Stimulated activated CD8-positive, alpha-beta memory T cell treated with anti-CD3 and anti-CD28 coated beads, Interleukin-15, amount 100 ng/mL, for 24 hours (primary cell): ENCODE measurements at places on chromosomes 12 and 14.

DNA sequence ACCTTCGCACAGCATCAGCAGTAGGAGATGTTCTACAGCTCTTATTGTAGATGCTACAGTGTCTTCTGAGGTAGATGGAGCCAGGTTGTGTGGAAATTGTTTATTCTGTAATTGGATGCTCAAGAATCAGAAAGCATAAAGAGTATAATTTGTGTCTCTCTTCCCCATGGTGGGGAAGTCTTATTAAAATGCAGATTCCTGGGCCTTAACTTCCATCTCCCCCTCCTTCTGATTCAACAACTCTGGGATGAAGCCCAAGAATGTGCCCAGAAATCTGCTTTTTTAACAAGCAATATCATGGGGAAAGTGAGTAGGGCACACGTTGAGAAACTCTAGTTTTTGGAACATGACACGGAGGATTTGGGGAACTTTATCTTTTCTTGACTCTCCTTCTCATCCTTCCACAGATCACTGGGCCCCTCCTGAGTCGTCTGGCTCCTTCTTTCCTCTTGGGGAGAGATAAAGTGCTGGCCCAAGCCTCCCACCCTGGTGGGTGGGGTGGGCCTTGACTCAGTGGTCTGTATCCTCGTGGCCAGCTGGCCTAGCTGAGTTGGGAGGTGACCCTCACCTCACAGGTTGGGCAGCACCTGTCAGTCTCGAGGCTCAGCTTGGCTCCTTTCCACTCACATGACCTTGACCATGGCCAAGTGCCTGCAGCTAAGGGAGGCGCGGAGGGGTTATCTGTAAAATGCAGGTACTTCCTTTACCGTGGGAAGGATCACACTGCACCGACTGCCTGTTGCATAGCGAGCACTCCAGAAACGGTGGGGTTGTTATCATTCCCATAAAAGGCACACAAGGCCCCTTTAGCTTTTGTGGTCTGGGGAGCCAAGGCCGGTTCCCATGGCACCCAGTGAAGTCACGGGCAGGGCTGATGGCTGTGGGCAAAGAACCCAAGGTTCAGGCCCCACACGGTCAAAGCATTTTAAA is 141.9 kb downstream of the CHST11 start:
- no peak for DNase-seq

GRCh38 chr14:65054471-65055085 is 47.7 kb downstream of the MAX start:
- no peak for DNase-seq

DNA sequence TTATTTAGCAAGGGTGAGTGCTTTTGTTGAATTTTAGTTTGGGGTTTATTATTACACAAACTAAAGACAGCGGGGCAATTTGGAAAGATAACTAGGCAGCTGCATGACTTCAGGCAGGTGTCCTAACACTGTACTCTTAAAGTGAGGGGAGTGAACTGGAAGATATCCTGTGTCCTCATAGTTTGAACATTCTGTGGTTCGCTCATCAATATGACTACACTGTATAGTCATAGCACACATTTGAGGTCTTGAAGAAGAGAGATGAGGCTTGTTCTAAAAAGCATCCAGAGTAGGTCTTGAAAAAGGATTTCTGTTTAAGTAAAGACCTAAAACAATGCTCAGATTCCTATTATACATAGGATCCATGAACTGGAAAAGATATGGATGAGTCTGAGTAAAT is 1.7 kb upstream of the MAP3K9 start:
- no peak for DNase-seq

DNA sequence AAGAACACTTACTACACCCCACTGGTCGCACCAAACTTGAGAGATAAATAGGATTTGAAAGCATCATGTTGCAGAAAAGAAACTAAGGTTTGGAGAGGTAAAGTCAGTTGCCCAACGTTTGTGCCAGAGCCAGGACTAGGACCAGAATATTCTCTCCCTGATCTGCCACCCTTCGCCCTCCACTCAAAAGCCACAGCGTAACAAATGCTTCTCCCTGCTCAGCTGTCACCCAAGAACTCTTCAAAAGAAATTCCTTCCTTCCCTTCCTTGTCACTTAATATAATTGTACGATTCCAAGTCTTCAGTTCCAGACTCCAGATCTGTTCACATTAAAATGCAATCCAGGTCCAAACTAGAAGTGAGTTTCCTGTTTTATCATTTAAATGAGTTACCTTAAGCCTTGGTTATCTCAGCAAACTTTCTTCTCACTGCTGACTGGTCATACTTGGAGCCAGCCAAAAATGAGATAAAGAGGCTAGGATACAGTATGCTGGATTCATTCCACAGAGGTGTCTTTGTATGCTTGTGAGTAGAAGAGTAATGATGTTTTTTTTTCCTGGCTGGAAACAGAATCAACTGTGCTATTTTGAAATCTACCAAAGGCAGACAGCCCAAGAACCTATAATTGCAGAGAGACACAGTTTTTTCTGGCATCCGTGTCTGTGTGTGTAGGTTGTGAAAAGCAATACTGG is 12.8 kb upstream of the PPFIBP1 start:
- no peak for DNase-seq

DNA sequence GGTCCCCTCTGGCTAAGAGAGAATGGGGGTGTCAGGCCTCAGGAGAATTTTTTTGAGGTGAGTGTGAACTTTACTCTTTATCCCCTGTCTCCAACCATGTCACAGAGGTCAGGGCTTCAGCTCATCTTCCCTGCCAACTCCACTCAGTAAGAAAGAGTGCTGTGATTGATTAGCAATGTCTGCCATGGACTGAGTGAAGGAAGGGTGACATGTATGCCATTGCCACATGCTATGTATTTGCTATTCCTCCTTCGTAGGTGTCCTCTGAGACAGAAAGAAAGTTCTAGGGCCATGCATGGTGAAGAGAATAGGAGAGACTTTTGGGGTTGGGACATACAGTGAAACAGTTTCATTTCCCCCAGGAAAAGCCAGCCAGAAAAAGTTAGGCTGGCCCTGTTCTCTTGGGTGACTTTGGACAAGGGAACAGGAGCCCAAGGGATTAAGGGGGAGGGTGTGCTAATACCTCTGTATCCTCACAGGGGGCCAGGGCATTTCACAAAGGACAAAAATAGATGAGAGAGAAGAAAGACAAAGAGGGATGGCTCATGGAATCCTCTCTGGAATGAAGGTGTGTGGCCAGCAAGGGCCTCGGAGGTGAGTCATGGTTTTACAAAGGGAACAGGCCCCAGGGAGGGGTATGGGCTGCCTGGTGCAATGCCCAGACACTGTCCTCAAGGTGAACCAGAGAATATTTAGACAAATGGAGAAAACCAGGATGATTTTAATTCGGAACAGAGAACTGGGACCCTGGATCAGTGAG is 13.9 kb upstream of the MYL2 start:
- no peak for DNase-seq

DNA sequence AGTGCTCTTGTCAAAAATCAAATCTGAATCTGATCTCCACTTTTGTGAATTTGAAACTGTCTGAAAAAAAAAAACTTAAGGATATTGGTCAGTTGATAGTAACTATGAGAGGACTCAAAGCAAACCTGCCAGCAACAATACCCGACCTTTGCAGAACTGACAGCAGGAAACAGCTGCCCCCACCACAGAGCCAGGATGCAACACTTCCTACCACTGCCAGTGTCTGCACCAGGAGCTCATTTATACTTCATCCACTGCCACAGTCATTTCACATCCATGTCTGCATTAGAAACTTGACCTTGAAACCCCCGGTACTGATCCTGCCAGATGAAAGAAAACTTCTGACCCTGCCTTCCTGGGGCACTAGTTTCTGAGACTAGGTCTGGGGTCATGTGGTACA is 27.4 kb upstream of the RXYLT1 start:
- DNase-seq: no peak

GRCh38 chr12:26030371-26030770 is 71.9 kb downstream of the RASSF8 start:
- no peak for DNase-seq

- DNase-seq: no peak
Measured at GRCh38 chr14:92943855-92944570, 21.1 kb downstream of the CHGA start.

GRCh38 chr14:33949411-33949893 is 1.4 kb downstream of the EGLN3 start:
- DNase-seq: no peak

GRCh38 chr14:85438481-85438942 is 91.4 kb upstream of the FLRT2 start:
- no peak for DNase-seq

- DNase-seq: no peak
Measured at GRCh38 chr12:70468741-70469140, 102.7 kb downstream of the KCNMB4 start.

- no peak for DNase-seq
Measured at GRCh38 chr12:12294215-12295005, 27.6 kb upstream of the LRP6 start.

DNA sequence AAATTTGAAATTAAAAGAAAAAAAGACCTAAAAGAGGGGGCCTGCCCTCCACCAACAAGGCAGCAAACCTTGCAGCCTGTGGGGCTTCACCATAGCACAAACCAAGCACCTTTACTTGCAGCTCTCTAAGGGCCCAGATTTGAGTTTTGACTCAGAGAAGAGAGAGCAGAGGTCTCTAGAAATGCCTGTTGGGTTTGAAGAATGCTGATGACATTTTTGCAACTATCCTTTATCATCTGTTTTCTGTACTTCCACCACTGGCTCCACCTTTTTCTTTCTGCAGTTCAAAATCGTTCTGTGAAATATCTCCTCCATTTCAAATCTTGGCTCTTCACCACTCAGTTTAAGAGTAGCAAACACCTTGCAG is 83.8 kb upstream of the HMGA2 start:
- DNase-seq: no peak

- DNase-seq: no peak
Measured at GRCh38 chr12:119145367-119145766, 33.4 kb upstream of the HSPB8 start.

DNA sequence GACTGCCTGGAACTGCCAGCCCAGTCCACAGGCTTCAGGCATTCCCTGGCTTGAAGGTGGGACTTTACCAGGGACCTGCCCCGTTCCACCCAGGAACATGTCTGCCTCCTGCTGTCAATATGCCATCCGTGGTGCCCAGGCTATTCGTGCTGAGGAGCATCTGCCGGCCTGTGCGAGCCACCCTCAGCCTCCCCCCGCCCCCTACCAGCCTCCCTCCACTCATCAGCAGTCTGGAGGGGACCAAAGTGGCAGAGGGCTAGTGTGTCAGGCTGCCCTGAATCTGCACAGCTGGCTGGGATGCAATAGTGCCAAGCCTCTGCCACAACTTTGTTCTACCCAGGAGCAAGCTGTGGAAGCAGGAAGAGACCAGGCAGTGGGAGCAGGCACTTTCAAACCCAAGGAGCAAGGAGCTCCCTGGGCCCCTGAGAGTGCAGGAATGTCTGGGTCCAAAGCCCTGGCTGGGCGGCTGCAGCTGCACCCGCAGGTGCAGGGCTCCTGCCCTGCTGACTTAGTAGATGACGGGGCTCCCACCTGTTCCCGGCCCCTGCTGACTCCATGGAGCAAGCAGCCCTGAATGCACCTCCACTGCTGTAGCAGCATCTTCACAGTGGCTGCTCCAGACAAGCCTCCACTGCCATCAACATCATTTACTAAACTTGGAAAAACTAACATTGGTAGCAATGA is 423.2 kb downstream of the RERGL start:
- DNase-seq: no peak

GRCh38 chr12:92513231-92513730 is 189.5 kb upstream of the PLEKHG7 start:
- no peak for DNase-seq

GRCh38 chr12:119122047-119122446 is 56.7 kb upstream of the HSPB8 start:
- DNase-seq: no peak

DNA sequence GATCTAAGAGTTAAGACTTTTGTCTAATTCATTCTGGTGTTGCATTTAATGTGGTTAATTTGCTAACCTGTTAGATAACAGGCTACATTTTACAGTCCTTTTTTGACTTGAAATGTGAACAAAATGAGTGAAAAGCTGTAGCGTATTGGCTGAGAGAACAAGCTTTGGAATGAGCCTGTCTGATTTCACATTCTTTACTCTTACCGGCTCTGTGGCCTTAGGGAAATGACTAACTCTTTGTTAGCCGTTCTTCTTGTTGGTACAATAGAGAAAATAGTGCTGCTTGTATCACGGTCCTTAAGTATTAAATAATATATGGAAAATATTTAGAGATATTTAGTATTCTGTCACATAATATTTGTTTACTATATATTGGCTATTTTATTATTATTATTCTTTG is 1.9 kb downstream of the MNAT1 start:
- no peak for DNase-seq

GRCh38 chr14:91418387-91419043 is 895 bp upstream of the CCDC88C start:
- peak; percentile 83 for DNase-seq

GRCh38 chr12:91185421-91185820 is 2.8 kb upstream of the DCN start:
- no peak for DNase-seq

GRCh38 chr12:43988838-43989560 is 153.1 kb downstream of the TMEM117 start:
- DNase-seq: no peak

- DNase-seq: no peak
Measured at GRCh38 chr12:93219947-93220346, 157.8 kb upstream of the NUDT4 start.

DNA sequence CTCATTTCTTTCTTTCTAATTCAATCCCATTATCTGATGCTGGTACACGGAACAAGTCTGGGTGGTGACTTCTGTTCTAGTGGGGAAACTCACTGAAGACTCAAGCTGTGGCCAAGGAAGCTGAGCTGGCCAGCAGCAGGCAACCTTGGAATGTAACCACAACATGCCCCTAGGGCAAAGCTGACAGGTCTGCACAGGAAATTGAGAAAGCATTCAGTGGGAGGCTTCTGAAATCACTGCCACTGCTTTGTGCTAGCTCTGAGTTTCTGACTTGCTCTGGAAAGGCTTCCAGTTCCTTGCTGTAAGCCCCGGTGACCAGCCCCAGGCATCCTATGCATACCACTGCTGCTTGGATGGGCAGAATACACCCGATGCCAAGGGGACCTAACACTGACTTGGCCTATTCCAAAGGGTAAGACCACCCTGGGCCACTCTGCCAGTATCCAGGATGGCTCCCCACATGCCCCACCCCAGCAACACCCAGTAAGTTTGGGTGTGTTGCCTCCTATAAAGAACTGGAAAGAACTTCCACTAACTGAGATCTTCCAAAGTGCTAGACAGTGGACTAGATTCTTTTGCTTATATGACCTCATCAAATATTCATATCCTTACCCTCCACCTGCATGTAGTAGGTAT is 84.5 kb upstream of the CDKN3 start:
- no peak for DNase-seq
